ENCODE measurements at places on chromosomes 4 and X.

DNA sequence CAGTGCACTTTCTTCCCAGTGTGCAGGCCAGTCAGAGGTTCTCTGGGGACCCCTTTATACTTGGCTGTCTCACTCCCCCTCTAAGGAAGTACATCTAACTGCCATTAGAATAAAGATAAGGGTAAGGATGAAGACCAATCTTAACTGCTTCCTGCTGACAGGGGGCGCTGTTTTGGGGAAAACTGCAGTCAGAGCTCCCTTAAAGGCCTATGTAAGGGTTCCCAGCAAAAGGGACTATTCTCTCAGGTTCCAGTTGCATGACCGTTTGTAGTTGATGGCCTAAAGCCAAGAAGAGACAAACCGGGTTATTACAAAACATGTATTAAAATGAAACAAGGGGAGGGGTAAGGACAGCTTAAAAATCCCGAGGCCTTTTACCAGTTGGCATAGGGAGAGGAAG is 115.6 kb upstream of the SPIN4 start:
- DNase-seq: no peak

DNA sequence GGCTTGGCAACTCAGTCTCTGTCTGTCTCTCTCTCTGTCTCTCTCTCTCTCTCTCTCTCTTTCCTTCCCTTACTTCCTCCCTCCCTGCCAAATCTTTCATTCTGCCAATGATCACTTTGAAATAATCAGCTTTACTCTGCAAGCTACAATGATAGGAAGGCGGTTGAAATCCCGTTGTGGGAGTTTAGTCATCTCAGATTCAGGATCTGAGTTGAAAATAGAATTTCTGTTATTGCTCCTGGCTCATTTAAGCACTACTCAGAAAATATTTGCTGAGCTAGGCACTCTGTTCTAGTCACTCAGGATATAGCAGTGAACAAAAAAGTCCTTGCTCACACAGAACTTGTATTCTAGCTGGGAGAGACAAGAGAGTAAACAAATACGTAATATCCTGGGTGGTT is 56.3 kb upstream of the DCTD start:
- DNase-seq: no peak

DNA sequence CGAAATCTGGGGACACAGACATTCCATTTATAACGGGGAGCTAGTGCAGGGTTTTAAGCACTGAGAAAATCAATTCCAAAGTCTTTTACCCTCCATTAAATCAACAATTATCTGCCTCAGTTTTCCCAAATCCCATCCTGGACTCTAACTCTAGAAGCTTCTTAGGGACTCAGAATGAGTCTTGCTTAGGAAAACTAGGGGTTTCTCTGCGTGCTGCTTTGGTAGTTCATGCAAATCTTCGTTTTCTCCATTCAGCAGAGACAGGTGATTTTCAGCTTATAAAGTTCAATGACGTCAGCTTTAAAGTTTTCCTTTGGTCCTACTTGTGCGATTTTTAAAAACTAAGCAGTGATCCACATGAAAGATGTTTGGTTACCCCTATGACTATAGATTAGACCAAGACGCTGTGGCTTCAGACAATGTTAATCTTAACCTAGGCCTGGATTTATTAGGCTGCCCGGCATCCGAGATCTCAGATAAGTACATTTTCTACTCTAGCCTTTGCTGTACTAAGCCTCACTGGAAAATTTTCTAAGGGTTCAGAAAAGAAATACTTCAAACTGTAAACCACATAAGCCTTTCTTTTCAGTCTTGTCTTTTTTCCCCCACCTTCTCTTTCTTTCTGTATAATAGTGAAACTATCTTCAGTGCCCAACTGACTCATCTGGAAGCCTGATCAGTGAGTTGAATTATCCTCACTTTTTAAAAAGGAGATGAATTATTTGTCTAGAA is 121.4 kb upstream of the GATB start:
- DNase-seq: no peak

GRCh38 chr4:168572002-168572401 is 75.2 kb downstream of the PALLD start:
- DNase-seq: no peak

DNA sequence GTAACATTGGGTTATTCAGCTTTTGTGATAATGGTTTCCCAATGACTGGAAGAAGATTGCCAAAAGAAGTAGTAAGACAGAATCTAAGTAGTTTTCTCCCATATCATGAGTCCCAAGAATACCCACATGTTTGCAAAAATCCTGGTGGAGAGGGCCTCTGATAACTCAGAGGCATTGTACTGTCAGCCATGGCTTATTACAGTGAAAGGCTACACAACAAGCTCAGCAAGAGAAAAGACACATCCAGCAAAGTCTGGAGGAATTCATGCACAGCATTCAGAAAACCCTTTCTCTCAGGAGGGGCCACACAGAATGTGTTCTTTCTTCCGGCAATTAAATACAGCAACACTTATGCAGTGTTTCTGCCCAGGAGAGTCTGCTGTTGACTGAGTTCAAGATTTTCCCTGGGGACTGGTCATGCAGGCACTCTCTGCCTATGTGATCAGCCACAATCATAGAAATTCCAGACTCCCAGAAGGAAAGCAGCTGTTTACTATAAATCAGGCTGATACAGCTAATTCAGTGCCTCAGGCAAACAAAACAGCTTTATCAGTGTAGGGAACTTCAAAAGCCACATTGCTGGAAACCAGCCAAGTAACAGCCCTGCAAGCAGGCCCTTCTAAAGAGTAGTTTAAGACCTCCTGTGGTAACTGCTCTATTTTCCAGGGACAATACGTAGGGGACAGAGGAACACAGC is 937.1 kb downstream of the CCSER1 start:
- DNase-seq: peak; percentile 18

GRCh38 chr4:53790286-53790685 is 199.0 kb upstream of the LNX1 start:
- DNase-seq: no peak

DNA sequence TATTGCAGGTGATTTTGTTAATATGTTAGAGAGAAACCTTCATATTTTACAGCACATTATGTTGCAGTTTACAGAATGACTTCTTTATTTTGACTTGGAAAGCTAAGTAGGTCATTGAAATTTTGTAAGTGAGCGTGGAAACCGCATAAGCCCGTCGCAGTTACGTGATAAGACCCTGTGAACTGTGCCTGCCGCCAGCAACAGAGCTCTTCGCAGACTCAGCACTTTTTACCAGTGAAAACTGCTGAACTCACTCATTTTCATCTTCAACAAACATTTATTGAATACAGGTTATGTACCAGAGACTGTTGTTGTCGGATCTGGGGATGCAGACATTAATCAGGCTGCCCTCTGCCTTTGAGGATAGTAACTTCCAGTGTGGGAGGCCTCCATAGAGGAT is 355.7 kb downstream of the HS3ST1 start:
- no peak for DNase-seq

DNA sequence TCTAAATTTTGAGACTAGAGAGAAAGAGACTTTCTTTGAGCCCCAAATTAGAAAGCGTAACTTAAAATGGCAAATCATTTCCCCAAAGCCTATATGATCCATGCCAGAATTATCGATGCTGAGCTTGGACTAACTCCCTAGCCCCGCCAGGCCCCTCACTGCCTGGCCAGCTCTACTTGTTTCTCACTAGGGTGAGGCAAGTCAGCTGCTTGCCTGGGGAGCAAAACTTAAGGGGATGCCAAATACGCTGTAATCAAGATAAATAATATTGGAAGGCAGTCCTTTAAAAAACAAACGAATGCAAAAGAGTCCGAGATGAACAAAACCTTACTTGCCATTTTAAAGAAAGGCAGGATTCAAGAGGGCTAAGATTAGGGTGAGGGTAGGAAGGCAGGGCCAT is 236.0 kb downstream of the FRMPD4 start:
- DNase-seq: no peak

DNA sequence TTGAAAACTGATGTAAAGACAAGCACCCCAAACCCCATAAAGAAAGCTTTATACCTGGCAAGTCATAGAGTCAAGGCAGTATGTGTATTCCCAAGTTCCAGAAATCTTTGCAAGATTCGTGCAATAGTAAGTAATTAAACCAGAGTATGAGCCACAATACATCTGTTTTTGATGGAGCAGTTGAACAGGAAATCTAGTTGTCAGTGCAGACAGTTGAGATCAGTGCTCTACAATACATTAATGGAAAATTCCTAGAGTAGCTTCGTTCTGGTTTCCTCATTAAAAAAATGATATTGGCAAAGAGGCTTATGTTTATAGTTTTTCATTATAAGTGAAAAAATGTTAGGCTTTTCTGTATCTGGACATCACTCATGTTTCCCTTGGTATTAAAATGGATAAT is 575.3 kb downstream of the TRIML1 start:
- DNase-seq: no peak

DNA sequence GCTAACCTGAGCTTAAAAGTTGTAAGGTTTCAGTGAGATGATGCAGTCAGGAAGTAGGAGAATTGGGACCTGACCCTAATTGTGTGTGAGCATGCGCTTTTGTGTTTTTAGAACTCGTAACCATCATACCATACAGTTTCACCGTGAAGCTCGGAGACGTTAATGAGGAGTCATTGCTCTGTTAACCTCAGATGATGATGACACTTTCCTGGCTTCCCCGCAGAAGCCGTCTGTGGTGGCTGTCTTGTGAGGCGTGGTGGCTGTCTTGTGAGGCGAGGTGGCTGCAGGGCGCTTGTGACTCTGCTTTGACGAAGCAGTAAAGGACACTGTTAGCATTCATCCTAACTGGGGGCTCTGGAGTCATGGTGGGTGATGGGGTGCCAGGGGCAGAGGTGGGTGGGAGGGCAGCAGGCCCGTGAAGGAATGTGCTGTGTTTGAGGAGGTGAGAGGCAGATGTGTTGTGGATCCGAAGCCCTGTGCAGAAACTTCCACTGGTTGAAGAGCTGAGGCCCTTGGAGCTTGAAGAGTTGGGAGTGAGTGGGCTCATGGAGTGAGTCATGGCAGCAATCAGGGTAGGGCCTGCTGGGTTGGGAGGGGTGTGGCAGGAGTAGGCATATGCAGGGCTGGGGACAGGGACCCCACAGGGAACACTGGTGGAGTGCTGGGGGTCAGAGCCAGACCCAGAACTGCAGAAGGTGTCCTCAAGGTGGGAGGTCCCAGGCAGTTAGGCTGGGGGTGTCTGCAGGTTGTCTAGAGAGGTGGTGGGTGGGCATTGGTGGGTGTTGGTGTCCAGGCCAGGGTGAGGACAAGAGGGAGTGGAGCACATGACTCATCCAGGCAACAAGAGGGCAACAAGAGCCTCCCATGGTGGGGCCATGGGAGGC is 57.4 kb downstream of the NSD2 start:
- DNase-seq: no peak

- DNase-seq: no peak
Measured at GRCh38 chr4:175109933-175110332, 191.8 kb downstream of the ADAM29 start.

DNA sequence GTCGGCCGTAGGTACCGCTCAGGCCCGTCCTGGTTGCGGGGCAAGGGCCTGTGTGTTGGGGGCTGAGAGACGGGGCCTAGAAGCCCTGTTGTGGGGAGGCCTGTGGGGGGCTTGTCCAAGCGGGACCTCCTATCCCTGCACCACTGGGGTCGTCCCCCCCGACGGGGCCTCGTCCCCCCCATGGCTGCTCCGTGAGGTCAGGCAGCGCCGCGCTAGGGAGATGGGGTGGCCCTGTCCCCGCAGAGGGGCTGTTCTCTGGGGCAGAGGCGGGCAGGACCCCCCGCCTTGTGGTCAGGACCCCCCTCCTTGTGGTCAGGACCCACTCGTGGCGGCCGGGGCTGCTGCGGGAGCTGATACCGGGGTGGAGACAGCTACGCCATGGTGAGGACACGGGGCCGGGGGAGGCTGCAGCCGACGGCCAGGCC is 12.1 kb upstream of the GTPBP6 start:
- DNase-seq: no peak

DNA sequence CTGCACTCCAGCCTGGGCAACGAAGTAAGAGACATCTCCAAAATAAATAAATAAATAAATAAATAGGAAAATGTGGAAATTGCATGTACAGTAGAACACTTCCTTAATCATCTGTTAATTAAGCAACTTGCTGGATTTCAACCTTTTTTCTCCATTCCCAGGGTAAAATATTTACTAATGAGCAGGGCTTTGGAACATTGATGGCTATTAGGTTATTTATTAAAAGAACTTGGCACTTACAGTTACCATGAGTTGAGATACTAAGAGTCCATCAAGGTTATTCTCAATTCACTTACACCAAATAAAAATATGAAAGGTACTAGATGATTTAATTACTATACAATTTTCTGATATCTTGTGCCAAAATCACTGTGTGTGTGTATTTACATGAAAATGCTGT is 607.1 kb downstream of the PCDH18 start:
- DNase-seq: no peak

DNA sequence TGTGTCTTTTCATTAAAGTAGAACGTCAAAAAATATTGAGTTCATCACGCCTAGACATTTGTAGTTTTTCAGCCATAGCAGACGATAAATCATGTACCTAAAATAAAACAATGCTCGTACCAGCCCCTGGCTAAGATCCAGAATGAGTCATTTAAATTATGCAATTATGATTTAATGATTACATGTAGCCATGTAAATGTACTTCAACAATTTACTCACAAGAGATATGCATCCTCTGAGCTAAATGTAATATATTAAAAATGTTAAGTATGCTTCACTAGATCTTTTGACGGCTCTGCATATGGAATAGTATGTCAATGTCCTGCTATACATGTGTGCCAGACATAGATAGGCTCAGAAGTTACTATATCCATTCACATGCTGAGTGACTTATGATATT is 1077.8 kb downstream of the ARAP2 start:
- no peak for DNase-seq

DNA sequence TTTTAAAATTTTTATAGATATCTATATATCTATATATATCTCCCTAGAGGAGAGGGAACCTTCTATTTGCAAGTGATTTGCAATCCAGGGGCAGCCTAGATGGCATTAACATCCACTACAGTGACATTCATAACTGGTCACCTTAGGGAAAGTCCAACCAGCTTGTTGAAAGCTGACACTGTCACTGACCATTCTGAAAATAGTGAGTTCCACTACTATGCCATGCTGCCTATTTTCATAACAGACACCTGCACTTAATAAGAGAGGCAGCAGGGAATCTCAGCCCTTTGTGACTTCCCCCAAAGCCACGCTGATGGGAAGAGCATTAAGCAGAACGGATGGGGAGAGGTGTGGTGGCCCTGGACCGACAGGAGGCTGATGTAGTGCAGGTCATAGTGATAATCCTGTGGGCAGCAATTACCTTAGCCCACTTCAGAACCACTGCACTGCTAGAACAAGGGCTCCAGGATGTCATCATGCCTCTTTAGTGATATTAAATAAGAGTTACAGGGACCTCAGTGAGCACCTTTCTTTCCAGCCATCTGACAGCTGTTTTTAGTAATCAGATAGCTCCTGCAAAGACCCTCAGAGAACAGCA is 51.3 kb downstream of the GPRIN3 start:
- no peak for DNase-seq

- no peak for DNase-seq
Measured at GRCh38 chrX:68832101-68832416, 3.2 kb downstream of the EFNB1 start.

- DNase-seq: no peak
Measured at GRCh38 chrX:153651540-153652079, 4.6 kb downstream of the DUSP9 start.

DNA sequence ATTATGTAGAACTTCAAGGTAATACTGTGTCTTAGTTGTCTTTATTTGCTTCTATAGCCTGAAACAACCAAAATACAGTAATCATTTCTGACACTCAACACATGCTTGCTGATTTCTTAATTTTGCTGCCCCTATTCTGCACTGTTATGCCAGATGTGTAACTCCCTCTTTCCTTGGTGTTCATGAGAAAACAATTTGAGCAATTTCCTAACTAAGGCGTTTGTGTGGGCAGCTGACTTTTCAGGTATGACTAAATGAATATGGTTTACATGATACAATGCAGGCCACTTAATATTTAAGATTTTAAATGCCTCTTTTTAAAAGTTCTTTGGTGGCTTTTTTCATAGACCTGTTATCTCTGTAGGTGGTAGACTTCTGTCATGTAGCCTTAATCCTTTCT is 46.1 kb upstream of the CENPE start:
- no peak for DNase-seq
